Epithelial cell of prostate (primary cell): ENCODE measurements at places on chromosomes 3 and 15.

DNA sequence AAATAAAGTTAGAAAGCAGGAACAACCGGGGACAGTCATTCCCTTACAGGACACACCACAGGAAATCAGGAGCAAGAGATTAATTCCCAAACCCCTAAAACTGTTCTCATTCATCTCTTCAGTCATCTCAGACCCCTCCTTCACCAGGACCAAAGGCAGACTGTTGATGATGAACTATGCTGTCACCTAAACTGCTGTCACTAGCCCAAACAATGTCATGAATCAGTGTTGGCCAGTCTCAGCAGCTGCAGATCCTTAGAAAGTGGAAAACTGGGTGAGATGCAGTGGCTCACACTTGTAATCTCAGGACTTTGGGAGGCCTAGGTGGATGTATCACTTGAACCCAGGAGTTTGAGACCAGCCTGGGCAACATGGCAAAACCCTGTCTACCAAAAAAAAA, 909.6 kb downstream of the ROBO1 start:
- DNase-seq = no peak

DNA sequence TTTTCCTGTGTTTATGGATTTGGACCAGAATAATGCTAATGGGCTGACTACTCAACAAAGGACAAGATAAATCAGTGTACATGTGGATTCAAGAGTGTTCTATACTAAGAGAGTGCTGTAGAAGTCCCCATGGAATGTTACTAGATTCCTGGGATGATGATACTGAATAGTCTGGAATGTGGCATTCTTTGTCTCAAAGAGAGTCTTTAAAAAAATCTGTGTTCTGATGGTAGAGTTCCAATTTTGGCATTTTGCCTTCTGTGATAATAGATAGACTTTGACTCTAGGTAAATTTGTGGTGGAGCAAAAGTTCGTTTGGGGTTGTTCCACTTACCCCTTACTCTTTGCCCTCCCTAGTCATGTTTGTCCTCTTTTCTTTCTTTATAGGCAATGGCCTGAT, 43.7 kb downstream of the NMD3 start:
- no peak for DNase-seq

DNA sequence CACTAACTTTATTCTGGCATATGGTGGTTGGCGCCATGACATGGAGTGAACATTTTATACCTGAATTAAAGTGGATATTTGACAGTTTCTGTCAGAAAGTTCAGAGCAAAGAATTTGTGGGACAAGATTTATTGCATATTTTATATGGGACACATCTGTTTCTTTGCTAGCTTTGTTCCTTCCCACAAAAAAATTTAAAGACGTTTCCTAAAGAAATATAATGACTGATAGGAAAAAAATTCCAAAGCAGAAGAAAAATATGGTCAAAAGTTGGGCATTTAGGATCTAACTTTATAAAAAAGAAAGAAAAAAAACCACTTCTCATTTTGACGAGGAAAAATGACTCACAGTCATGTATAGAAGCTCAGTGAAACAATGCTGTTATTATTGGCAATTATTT, 101.6 kb downstream of the GREM1 start:
- DNase-seq = no peak

GRCh38 chr3:157373783-157374182, 62.9 kb upstream of the PTX3 start:
- DNase-seq = no peak

DNA sequence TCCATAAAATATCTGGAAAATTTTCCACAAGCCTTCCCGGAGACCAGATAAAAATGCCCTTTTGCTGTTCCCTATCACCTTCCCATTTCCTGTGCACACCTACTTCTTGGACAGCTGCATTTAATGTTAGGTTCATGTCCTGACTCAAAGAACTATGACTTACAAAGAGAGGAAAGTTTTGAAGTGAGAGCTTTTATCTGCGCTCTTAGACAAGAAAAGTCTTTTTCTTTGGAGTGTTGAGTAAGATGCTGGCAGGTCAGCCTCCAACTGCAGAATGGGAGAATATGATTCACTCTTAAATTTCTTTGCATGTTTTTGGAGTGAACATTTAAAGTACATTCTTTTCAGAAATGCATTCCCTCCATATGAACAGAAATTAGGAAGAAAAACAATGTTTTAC, 147.3 kb upstream of the DPH6 start:
- DNase-seq = no peak

- no peak for DNase-seq
Measured at GRCh38 chr15:89419370-89419984, 76.9 kb downstream of the RHCG start.

DNA sequence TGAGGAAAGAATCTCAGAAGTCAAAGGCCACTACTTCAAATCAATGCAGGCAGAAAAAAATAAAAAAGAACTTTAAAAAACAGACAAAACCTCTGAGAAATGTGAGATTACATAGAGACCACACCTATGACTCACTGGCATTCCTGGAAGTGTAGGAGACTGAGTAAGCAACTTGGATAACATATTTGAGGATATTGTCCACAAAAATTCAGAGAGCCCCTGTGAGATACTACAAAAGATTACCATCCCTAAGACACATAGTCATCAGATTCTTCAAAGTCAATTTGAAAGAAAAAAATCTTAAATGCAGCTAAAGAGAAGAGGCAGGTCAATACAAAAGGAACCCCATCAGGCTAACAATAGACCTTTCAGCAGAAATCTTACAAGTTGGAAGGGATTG, 887.3 kb downstream of the NTRK3 start:
- no peak for DNase-seq

DNA sequence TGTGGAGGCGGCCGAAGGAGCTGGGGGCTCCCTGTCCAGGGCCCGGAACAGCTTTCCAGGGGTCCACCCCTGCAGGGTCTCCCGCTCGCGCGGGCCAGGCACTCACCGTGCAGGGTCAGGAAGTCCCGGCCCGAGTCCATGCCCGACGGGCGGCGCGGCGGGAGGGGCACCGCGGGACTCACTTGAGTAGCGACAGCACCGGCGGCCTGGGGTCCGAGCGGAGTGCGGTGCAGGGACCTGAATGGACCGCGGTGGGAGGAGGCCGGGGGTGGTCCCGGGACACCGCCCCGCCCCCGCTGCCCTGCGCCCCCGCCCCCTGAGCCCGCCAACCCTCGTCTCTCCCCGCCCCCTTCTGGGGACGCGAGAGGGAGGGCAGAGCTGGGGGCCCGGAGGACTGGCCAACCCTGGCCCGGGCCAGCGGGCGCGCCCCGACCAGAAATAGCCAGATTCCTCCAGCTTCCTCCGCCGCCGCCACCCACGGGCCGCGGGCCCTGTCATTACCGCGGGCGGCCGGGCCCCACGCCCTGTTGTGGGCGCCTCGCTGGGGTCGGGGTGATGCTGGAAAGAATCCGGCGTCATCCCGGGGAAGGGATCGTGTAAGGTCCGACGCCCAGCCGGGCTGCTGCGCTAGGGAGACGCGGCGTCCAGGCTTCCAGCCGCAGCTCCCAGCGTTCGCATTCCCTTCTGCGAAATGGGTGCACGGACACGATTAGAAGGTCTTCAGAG, at the start of gene PLCD1:
Gene PLCD1, minus strand, starts transcription at position 243 of the 726 bp plus-strand sequence. Its CDS starts 103 bp downstream, at position 140.
- DNase-seq = no peak

GRCh38 chr15:74754593-74755215, 6.1 kb downstream of the CYP1A2 start:
- no peak for DNase-seq

DNA sequence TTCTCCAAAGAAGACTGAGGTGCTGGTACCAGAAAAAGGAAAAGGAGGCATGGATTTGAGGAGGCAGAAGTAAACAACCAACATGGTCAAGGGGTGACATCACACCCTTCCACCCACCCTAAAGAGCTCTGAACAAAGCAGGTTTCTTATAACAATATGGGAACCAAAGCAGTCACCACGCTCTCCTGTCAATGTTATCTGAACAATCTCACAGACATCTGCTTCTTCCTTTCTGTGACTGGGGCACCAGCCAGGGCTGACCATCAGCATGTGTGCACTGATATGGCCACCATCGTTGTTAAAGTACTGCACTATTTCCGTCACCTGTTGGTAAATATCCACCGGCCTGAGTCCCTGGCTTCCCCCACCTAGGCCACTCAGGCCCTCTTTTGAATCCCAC, 252.9 kb downstream of the SHQ1 start:
- DNase-seq = no peak

GRCh38 chr3:47836986-47837385, 34.0 kb downstream of the DHX30 start:
- no peak for DNase-seq

DNA sequence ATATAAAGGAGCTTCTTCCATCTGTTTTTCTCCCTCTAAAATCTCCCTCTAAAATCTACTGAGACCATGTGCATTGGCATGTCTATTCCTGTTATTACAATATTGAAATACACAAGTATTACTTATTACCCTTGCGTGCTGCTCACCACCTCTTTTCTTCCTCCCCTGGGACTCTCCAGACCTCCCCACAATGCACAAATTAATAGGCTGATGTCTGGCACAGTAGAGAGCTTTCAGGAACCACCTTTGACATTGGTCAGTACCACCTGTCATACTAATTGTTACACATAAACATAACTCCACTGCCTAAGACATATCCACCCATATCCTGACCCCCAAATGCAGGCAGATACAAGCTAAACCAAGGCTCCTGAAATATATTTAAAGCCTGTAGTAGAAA, 722.6 kb downstream of the FHIT start:
- no peak for DNase-seq
